ENCODE measurements at places on chromosomes 5 and 9.

DNA sequence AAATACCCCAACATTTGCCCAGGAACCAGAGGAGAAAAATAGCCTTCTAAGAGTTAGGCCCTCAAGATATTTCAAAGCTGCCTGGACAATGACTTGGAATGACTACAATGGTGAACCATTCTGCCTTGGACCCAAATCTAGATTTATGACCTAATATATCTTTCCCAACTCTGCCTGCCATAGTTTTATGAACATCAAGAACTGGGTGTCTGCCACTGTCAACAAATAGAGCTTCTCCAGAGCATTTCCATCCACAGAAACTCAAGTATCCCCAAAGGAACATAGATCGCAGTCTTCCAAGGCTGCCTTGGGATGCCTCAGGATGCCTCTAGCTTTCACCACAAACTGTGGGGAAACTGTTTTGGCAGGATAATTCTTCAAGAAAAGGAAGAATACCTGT, 48.2 kb upstream of the NFIB start:
- no peak for DNase-seq

DNA sequence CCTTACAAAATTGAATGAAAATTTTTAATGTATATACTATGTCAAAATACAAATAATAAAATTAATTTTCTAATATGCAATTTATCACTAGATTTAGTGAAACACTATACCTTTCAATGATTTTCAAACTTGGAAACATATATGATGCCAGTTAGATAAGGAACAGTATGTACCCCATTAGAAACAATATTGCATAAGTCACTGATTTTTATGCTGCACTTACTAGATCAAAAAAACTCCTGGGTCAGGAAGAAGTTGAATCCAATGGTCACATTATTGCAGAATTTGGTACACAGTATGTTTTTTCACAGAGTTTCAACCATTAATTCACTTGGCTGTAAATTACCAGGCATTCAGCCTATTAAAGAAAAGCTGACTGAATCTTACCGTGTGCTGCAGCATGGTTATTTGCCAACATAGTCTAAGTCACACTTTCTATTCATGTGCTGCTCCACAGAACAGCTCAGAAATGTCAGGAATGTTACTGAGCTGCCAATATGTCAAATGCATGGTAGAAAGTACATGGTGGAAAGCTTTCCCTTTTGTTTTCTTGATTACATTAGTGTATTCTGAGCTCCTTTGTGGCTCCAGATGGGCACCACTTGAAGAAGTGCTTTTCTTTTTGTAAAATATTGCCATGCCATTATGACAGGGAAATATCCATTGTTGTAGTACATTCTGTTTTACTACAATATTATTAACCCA, 9.9 kb upstream of the PRR16 start:
- DNase-seq, result no peak

GRCh38 chr5:916441-917293, 24.0 kb downstream of the TRIP13 start:
- no peak for DNase-seq

DNA sequence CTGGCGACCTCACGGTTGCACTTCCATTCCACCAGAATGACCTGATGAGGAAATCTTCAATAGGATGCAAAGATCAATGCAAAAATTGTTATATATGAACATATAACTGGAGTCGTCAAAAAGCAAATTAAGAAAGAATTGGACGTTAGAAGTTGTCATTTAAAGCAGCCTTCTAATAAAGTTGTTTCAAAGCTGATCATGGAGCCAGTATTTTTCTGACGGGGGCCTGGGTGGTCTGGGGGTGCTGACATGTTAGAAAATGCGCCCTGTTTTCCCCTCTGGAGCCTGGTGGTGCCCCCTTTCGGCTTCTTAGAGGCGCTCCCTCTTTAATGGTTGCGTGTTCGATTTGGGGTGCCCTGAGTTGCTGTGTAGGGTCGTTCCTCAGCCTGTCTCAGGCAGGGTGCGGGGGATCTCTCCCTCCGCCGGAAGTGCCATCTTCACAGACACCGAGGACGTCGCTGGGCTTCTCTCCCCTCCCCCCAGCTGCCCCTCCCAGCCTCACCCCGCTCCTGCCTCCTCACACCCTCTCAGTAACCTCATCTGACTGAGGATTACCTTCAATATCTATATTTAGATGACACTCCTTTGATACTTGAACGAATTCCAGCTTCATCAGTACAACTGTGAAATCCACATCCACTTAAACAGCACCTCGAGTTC, 18.3 kb downstream of the PTGES2 start:
- DNase-seq, result no peak

GRCh38 chr9:21267485-21268346, 27.9 kb upstream of the IFNA14 start:
- no peak for DNase-seq

DNA sequence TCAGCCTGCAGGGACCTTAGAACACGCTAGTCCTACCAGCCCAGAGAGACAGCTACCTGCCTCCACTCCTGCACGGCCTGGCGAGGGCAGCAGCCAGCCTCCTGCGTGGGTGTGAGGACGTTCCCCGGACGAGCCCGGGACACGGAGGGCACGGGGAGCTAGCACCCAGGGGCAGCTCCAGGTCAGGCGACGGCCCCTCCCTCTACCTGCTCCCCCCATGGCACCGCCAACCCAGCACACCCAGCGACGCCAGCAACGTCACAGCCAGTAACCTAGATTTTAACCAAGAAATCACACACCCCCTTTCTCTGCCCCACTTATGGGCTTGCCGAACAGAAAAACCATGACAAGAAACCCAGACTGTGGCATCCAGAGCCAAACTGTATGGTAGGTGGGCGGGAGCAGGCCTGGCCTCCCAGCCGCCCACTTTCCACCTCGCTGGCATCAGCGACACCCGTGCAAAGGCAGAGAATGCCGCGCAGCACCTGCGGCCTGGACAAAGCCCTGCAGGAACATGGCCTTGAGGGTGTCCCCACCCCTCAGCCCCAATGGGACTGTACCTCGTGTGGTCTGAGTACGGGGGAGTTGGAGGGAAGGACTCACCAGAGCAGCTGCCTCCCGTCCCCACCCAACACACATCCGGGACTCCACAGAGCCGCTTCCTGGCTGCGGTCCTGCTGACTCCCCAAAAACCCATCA, 47.9 kb downstream of the NACC2 start:
- DNase-seq, result no peak

GRCh38 chr9:110844121-110844520, 175.5 kb downstream of the MUSK start:
- no peak for DNase-seq

DNA sequence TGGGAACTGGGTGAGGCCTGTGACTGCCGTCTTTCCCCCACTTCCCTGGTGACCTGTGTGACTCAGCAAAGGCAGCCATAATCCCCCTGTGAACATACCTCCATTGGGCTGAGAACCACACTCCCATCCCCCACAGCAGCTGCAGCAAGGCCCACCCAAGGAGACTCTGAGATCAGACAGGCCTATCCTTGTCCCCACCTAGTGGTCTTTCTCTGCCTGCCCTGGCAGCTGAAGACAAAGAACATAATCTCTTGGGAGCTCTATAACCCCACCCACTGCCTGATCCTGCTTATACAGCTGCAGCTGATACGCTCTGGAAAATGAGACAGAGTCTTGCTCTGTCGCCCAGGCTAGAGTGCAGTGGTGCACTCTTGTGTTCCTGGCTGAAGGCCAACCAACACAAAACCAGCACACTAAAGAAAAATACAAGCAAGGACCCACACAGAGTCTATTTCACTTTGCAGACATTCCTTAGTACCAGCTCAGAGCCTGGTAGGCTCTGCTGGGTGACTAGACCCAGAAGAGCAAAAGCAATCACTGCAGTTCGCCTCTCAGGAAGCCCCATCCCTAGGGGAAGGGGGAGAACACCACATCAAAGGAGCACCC, 106.7 kb downstream of the MCTP1 start:
- no peak for DNase-seq

DNA sequence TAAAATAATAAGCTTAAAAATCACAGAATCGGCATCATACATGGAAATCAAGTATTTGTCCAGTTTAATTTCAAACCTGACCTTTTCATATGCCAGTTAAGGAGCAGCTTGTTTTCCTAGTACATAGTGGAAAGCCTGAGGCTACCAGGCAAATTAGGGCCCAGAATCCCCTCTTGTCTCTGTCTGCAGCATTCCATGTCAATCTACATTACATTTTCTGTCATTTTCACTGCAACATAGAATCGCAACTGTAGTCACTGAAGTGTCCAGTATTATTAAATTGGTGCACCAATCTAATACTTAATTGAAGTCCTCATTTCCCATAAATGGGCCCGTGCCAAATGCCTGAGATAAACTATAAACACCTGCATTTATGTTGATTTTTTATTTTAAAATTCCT, 1352.2 kb upstream of the ACO1 start:
- DNase-seq, result no peak

GRCh38 chr9:114969269-114969668, 38.9 kb upstream of the TNFSF8 start:
- DNase-seq, result no peak

DNA sequence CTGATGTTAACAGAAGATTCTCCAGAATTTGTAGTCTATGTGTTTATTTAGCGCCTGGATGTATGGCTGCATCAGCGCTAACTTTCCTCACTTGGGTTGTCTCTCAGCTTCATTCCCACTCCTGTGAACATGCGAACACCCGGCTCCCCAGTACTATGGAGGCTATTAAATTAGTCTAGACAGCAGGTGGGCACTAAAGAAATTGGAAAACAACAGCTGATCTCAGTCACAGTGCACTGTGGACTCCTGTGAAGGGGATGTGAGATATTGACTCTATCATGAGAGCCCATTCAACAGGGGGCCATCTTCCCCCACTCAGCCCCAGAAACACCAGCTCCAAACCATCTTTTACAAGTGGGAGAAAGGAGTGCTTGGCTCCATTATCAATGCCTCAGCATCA, 471.0 kb downstream of the KDM4C start:
- no peak for DNase-seq

DNA sequence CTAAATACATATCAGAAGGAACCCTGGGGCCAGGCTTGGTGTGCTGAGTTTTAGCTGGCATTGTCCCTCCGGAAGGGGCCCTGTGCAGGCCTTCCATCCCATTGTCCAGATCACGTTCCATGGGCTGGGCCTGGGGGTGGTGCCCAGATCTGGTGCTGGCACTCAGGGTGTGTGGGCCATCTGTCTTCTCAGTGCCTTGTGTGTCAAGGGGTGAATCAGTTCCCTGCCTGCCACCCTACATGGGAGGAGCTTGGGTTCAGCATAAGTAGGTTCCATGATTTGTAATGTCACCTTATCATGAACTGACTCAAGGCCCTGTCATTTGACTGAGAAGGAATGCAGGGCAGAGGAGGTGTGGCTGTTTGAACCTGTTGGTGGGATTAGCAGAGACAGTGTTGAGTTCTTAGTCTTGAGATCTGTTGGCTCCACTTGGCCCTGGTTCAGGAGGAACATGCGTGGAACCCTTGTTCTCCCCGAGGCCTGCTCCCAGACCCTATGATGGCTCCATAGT, 176.8 kb downstream of the MACROH2A1 start:
- DNase-seq, result no peak

DNA sequence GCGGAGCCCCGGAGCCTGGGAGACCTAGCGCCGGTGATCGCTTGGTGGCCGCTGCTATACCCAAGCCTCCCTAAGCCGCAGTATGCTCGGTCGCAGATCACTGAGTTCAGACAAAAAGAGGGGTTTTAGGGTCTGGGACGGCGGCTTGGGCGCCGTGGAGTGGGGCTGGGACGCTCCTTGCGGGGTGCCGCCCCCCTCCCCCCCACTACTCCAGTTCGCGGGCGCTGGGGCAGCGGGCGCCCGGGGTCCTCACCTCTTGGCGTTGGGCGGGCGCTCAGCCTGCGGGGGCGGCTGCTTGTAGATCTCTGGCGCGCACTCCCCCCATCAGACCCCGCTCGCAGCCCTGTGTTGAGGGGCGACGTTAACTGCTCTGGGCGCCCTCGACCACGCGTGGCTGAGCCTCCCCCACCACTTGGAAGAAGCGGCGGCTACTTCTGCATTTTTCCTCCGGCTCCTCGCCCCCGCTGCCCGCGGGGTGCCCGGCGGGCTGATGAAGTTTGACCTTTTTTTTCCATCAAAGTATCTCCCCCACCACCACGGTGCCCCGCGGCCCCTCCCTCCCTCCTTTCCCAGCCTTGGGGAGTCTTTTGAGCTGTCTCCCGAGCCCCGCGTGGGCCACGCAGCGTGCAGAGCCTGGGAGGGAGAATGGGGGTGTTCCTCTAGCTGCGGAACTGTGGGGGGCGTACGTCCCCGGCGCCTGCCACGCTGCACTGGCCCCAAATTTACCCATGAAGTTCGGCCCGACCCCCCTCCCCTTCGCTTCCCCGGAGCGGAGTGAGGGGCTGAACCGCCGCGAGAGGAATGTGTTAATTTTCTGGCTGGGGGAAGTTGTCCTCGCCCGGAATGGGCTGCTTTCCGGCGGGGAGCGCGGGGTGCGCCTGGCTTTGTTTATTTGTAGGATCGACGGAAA, 1.2 kb downstream of the CXXC5 start:
- no peak for DNase-seq

DNA sequence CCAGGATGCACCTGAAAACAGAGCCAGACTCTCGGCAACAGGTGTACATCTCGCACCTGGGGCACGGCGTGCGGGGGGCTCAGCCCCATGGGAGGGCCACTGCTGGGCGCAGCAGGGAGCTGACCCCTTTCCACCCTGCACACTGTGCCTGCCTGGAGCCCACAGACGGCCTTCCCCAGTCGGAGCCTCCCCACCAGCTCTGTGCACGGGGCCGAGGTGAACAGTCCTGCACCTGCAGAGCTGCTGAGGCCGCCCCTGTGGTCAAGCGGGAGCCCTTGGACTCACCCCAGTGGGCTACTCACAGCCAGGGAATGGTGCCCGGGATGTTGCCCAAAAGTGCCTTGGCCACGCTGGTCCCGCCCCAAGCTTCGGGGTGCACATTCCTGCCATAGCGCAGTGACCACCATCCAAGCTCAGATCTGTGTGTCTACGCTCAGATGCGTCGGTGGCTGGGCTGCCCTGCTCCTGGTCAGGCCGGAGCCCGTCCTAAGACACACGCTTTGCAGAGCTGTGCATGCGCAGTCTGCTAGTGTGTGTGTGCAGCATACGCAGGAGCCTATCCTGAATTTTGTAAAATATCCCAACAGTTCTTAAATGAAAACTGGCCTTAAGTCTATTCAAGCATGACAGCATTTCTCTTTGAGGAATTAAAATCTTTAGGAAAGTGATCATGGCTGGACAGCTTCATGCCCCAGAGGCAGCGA, 8.4 kb upstream of the EXOC3 start:
- DNase-seq, result no peak

DNA sequence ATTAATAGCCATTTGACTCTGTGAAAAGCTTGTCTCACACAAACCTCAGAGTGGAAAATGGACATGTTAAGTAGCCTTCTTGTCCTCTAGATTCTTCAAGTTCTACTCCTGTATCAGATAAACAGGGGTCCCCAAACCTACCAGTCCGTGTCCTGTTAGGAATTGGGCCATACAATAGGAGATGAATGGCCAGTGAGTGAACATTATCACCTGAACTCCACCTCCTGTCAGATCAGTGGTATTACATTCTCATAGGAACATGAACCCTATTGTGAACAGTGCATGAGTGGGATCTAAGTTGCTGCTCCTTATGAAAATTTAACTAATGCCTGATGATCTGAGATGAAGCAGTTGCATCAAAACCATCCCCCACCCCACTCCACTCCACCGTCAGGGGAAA, 136.3 kb downstream of the TMEM232 start:
- no peak for DNase-seq

Measured in activated CD4-positive, CD25-positive, alpha-beta regulatory T cell (primary cell).